Hippocampal formation (tissue), 2 donors: ENCODE measurements at places on chromosomes 3 and 15.

GRCh38 chr15:64982472-64982871, 7.2 kb downstream of the SPG21 start:
- DNase-seq, result no peak

DNA sequence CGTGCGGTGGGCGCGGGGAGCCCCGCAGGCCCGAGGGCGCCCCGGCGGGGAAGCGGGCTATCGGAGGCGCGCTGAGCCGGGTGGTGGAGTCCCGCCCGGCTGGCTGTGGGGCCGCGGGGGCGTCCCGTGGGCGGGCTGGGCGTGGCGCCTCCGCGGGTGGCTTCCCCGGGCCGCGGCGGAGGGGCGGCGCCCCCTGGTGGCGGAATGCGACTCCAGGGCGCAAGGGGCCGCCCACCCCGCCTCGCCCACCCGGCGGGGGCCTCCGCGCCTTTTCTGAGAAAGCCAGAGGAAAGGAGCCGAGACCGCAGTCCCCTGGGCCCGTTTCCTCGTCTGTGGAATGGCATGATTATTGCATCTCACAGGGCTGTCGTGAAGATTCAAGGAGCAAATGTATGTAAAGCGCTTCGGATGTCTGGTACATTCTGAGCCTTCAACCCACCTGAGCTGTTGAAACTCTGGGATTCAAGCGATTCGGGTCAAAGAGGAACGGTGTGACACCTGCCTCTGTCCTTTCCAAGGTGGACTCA, 31.9 kb upstream of the RAB6B start:
- no peak for DNase-seq

- DNase-seq, result peak; percentile 85
Measured at GRCh38 chr3:188947401-188948280, 224.1 kb upstream of the TPRG1 start.

- DNase-seq, result no peak
Measured at GRCh38 chr15:35755237-35755802, 209.4 kb upstream of the DPH6 start.

GRCh38 chr3:48014358-48014757, 1.9 kb downstream of the MAP4 start:
- no peak for DNase-seq

- DNase-seq, result peak; percentile 55
Measured at GRCh38 chr3:45659661-45660566, 29.3 kb upstream of the SACM1L start.
